ENCODE measurements at places on chromosomes 3 and 15. TPM values are rescaled to one million over a fixed set of nuclear protein-coding genes. Genes with fewer than 3 reads are reported as not detected.

DNA sequence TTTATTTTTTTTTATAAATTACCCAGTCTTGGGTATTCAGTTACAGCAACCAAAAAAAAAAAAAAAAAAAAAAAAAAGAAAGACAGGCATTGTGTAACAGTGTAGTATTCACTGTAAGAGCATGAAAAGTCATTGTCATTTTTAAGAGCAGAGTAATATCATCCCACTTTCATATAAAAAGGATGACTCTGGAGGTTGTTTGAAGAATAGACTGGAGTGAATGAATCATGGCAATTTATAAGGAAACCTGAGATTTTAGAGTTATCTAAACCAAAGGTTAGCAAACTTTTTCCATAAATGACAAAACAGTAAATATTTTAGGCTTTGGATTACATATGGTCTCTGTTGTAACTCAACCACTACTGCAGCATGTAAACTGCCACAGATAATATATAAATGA lies 794.9 kb downstream of the NTRK3 start:
- no peak overlapping the region for H3K4me3 ChIP-seq
- no peaks in the 10 kb centered on the region for H3K27me3 ChIP-seq
- H3K27ac ChIP-seq, result no peak overlapping the region
- no peaks in the 10 kb centered on the region for H3K4me1 ChIP-seq
- DNase-seq, result no peak
- H3K36me3 ChIP-seq, result no peaks in the 10 kb centered on the region

DNA sequence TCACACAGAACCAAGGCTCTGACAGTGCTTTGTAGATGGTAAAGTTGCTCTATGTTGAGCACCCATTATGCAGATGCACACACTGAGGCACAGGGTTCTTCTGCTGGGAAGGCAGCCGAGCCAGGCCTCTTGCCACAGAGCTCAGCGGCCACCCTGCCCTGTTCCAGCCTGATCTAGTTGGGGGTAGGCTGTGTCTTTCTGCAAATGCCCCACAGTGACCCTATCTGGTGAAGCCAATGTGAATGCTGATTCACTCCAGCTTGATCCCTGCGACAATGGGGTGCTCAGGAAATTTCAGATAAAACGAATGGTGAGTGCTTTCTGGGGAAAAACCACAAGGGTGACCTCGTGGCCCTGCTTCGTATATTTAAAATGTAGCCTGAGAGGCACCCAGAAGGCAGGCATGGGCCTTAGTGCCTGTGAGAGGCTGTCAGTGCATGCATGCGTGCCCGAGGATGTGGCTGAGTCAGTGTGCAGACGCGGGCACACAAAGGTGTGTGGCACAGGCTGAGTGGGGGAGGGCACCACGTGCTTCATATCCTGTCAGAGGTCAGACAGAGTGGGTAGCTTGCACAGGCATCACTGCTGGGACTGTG lies 85.7 kb downstream of the ATP2B2 start:
- peaks cover 53% of the 10 kb centered on the region for H3K27me3 ChIP-seq
- H3K27ac ChIP-seq, result no peak overlapping the region
- peak; percentile 8 for DNase-seq
- H3K36me3 ChIP-seq, result no peaks in the 10 kb centered on the region

- H3K36me3 ChIP-seq, result no peaks in the 10 kb centered on the region
- no peak overlapping the region for H3K4me3 ChIP-seq
- H3K4me1 ChIP-seq, result no peaks in the 10 kb centered on the region
- H3K27ac ChIP-seq, result no peak overlapping the region
- no peak for DNase-seq
Observed at GRCh38 chr3:147403511-147403910, 2.8 kb downstream of the ZIC4 start.

- no peaks in the 10 kb centered on the region for H3K4me1 ChIP-seq
- H3K27me3 ChIP-seq, result no peaks in the 10 kb centered on the region
- no peak overlapping the region for H3K4me3 ChIP-seq
- no peak overlapping the region for H3K27ac ChIP-seq
Observed at GRCh38 chr3:40739971-40740370, 215.2 kb downstream of the ZNF621 start.

The RAMAC gene
- 29.6 TPM for total RNA-seq

The SLC27A2 gene
- not detected for total RNA-seq

The ITPKA gene
- 1.4 TPM for total RNA-seq

DNA sequence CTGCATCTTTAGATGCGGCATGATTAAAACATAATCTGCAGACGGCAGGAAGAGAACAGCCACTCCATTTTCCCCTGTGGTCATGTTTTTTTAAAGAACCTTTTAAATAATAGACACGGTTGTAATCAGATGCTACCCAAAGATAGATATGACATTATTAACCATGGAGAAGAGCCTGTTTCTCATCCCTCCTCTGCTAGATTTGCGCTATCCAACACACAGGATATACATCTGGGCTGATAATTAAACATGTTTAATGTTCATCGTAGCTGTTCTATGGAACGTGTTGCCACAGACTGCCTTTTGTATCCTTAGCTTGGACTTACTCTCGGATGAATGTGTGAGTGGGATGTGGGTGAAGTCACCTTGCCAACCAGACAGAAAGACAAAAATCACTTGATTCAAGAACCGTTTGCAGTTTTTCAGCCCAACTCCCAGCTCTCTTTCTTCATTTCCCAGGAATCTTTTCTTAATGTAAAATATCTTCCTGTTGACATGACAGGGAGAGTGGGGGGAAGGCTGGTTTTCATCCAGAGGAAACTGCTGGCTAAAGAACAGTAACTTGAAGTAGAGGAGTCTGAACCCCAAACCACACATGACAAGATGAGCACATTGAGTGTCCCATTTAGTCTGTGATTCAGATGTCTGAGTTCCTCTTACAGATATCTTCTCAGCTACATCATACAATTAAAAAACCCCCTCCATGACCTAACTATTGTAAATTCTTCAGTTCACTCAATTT lies 118.6 kb upstream of the PRICKLE2 start:
- DNase-seq, result peak; percentile 75
- H3K4me1 ChIP-seq, result peaks cover 34% of the 10 kb centered on the region
- H3K27me3 ChIP-seq, result no peaks in the 10 kb centered on the region
- peak overlapping the region; percentile 77 for H3K27ac ChIP-seq
- no peak overlapping the region for H3K4me3 ChIP-seq

- no peaks in the 10 kb centered on the region for H3K27me3 ChIP-seq
- no peak for DNase-seq
- H3K4me1 ChIP-seq, result no peaks in the 10 kb centered on the region
- no peak overlapping the region for H3K4me3 ChIP-seq
- H3K36me3 ChIP-seq, result no peaks in the 10 kb centered on the region
- H3K27ac ChIP-seq, result no peak overlapping the region
Observed at GRCh38 chr3:40043444-40043755, 234.0 kb downstream of the MYRIP start.

DNA sequence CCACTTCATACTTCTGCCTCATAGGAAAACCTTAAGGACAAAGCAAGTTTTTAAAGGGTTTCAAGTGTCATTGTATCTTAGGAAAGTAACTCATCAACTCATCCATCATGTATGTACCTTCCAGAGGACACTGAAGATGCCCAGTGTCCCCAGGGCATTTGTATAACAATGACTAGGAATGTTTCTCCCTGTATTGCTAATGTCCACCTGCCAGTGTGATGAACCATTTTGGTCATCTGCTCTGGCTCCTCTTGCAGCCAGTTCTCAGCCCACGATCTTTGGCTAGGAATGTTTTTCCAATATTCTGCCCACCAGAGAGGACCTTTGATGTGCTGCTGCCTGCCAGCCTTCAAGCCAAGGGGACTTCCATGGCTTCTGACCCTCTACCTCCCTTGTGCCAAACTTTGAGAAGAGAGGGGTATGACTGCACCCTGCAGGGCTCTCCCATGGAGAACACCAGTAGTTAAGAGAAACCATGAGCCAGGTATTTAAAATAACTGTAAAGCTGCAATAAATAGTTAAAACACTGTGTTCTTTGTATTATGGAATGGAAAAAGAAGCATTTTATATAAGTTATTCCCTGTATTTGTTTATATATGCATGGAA lies 11.4 kb downstream of the LMOD3 start:
- H3K27me3 ChIP-seq, result no peaks in the 10 kb centered on the region
- no peak overlapping the region for H3K27ac ChIP-seq
- no peak for DNase-seq
- no peaks in the 10 kb centered on the region for H3K4me1 ChIP-seq

The HTR3E gene
- not detected for total RNA-seq

GRCh38 chr3:151377768-151378385 lies 6.7 kb downstream of the P2RY12 start:
- no peak for DNase-seq
- H3K36me3 ChIP-seq, result no peaks in the 10 kb centered on the region
- H3K4me1 ChIP-seq, result no peaks in the 10 kb centered on the region
- H3K27me3 ChIP-seq, result no peaks in the 10 kb centered on the region

- H3K36me3 ChIP-seq, result no peaks in the 10 kb centered on the region
- no peak for DNase-seq
- H3K27ac ChIP-seq, result no peak overlapping the region
Observed at GRCh38 chr3:147348976-147349375, 57.4 kb downstream of the ZIC4 start.

DNA sequence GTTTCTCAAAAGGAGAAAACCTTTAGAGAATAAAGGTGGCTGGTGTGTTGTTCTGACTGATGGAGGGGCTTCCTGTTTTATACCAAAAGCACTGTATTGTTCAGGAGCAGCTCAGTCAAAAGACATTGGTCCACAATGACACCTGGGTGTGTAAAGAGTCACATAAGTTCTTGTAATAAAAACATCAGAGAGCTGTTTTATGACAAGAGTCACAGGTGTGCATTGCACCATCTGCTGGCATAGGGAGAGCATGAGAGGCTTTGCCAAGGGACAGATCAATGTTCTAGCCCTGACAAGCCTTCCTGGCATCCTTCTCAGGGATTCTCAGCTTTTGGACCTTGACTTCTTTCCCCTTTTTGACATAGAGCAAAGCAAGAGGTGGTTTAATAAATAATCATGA lies 20.4 kb downstream of the ARPP21 start:
- no peaks in the 10 kb centered on the region for H3K36me3 ChIP-seq
- H3K4me1 ChIP-seq, result no peaks in the 10 kb centered on the region
- H3K27me3 ChIP-seq, result no peaks in the 10 kb centered on the region

The INSYN1 gene
- total RNA-seq, result 0.18 TPM

DNA sequence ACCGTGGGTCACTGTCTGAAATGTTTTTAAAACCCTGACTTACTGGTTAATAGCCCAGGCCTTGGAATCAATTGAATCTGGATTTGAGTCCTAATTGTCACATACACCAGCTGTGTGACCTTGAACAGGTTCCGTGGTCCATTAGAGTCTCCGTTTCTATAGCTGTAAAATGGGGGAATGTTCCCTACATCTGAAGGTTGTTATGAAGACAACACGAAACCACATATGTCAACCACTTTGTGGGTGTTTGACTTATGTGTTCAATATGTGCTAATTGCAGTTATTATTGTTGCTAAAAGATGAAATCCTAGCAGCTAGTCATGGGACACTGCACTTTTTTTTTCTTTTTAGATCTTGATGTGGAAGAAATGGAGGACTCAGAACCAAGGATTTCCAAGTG lies 35.3 kb downstream of the ZBTB38 start:
- DNase-seq, result no peak
- no peaks in the 10 kb centered on the region for H3K27me3 ChIP-seq
- H3K4me1 ChIP-seq, result peaks cover 42% of the 10 kb centered on the region
- H3K27ac ChIP-seq, result peak overlapping the region; percentile 100
- peaks cover 27% of the 10 kb centered on the region for H3K36me3 ChIP-seq
- no peak overlapping the region for H3K4me3 ChIP-seq
